Activated CD4-positive, alpha-beta T cell treated with anti-CD3 and anti-CD28 coated beads for 36 hours (primary cell): ENCODE measurements at places on chromosomes 11 and 22. TPM values are rescaled to one million over a fixed set of nuclear protein-coding genes. Genes with fewer than 3 reads are reported as not detected.

DNA sequence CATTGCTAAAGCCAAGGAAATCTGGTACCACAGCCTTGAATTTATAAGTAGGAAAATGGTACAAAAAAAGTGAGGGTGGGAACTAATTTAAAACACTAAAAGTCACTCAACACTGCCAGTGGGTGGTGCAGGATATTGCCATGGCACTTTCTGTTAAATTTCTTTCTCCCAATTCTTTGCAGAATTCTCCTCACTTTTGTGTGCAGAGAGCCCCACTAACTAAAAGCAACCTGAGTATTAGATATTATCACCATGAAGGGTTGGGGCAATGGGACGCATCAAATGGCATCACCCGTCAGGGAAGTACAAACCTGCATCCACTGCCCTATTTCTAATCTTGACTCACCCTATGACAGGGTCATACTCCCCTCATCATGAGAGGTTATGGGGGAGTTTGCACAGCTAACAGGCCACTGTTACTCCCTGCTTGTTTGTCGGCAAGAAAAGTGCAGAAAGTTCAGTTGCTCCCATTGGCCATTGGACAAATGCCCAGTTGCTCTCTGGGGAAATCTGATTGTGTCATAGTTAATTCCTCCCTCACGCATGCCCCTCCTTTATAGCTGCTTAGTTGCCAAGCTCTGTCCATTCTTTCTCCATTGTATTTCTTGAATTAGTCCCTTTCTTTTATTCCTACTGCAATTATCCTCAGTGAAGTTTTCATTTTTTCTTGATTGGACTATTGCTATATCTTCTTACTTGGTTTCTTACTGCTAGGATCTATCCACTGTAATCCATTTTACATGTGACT, 93.8 kb upstream of the BLID start:
- H3K4me1 ChIP-seq = no peaks in the 10 kb centered on the region
- H3K4me3 ChIP-seq = no peak overlapping the region
- no peak for DNase-seq
- peaks cover 17% of the 10 kb centered on the region for H3K27me3 ChIP-seq

GRCh38 chr11:88439356-88439755, 101.8 kb upstream of the CTSC start:
- peaks cover 5% of the 10 kb centered on the region for H3K4me1 ChIP-seq
- H3K36me3 ChIP-seq = peaks cover 2% of the 10 kb centered on the region
- H3K27me3 ChIP-seq = no peaks in the 10 kb centered on the region
- no peak for DNase-seq
- no peak overlapping the region for H3K27ac ChIP-seq

DNA sequence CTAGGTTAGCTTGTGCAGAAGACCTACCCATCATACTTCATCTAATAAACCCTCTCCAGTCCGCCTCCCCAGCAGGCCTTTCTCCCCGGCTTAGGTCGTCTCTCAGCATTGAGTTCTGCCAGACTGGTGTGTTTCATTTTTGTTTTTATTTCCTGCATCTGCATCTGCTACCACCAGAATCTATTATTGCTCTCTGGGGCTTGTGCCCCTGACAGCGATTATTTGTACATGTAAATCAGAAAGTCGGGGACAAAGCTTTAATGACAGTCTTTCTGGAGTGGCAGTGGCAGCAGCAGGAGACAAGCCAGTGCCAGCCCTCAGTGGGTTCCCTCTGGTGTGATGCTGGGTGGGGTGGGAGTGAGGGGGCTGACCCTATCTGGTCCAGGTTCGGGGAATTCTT, 127.5 kb downstream of the PKNOX2 start:
- H3K4me1 ChIP-seq = no peaks in the 10 kb centered on the region
- no peaks in the 10 kb centered on the region for H3K36me3 ChIP-seq
- H3K27me3 ChIP-seq = peaks cover 7% of the 10 kb centered on the region
- no peak overlapping the region for H3K27ac ChIP-seq

DNA sequence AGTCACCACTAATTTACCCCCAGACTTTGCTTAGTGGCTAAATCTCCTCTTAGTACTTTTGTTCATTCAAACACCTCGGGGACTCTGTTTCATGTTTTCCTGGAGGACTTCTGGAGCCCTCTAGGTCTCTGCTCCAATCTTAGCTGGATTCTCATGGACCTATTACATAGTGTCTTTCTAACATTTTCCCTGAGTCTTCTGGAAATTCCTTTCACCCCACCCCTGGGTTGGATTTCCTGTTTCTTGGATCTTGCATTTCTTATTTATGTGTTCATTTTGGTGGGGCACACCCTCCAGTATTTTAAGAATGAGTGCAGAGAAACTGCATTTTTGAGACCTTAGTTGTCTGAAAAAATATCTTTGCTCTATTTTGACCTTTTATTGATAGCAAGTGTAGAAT, 220.1 kb downstream of the BLID start:
- H3K27me3 ChIP-seq = peaks cover 12% of the 10 kb centered on the region
- H3K27ac ChIP-seq = no peak overlapping the region
- no peak overlapping the region for H3K4me3 ChIP-seq
- DNase-seq = no peak
- H3K4me1 ChIP-seq = no peaks in the 10 kb centered on the region

- H3K4me3 ChIP-seq = no peak overlapping the region
- no peaks in the 10 kb centered on the region for H3K27me3 ChIP-seq
- H3K4me1 ChIP-seq = peaks cover 60% of the 10 kb centered on the region
- H3K36me3 ChIP-seq = peaks cover 44% of the 10 kb centered on the region
- no peak for DNase-seq
- H3K27ac ChIP-seq = peak overlapping the region; percentile 6
Measured at GRCh38 chr11:34068111-34068510, 16.6 kb downstream of the CAPRIN1 start.

DNA sequence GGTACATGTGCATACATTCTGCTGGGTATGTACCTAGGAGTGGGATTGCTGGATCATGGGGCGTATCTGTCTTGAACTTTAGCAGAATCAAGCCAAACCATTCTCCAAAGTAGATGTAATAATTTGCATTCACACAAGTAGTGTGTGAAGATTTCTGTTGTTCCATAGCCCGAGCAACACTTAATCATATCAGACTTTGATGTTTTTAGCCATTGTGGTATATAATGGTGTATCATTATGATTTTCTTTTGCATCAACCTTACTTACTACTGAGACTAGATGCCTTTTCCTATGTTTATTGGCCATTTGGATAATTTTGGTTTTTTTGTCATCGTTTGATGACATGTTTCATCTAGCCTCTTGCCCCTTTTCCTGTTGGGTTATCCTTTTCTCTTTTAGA, 72.0 kb upstream of the TNRC6B start:
- H3K27ac ChIP-seq = peak overlapping the region; percentile 91
- H3K4me1 ChIP-seq = peaks cover 71% of the 10 kb centered on the region
- no peak for DNase-seq
- no peaks in the 10 kb centered on the region for H3K27me3 ChIP-seq

- no peak overlapping the region for H3K27ac ChIP-seq
- H3K4me1 ChIP-seq = peaks cover 15% of the 10 kb centered on the region
- H3K4me3 ChIP-seq = no peak overlapping the region
- DNase-seq = no peak
- no peaks in the 10 kb centered on the region for H3K36me3 ChIP-seq
Measured at GRCh38 chr11:76562541-76562940, 108.0 kb downstream of the LRRC32 start.

DNA sequence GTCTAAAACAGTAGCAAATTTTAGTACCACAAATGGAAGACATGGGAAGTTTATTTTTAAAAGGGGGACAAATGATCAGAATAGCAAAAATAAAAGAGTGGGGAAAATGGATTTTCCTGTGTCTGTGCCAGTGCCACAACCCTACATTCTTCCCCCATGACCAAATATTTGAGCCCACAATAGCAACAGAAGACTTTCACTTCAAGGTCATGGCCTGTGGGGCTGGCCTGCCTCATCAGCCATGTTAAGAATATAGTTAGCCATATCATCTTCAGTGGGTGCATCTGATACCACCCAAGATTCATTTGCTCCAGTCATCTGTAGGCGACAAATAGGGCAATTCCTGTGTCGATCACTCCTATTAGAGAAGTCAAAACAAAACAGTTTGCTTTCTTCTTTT, 26.3 kb downstream of the RNF141 start:
- H3K36me3 ChIP-seq = peaks cover 9% of the 10 kb centered on the region
- DNase-seq = no peak
- H3K27ac ChIP-seq = no peak overlapping the region
- no peaks in the 10 kb centered on the region for H3K4me1 ChIP-seq
- H3K4me3 ChIP-seq = no peak overlapping the region

GRCh38 chr22:46033256-46034200, 56.6 kb upstream of the WNT7B start:
- H3K4me3 ChIP-seq = no peak overlapping the region
- no peaks in the 10 kb centered on the region for H3K27me3 ChIP-seq
- H3K4me1 ChIP-seq = peaks cover 15% of the 10 kb centered on the region

DNA sequence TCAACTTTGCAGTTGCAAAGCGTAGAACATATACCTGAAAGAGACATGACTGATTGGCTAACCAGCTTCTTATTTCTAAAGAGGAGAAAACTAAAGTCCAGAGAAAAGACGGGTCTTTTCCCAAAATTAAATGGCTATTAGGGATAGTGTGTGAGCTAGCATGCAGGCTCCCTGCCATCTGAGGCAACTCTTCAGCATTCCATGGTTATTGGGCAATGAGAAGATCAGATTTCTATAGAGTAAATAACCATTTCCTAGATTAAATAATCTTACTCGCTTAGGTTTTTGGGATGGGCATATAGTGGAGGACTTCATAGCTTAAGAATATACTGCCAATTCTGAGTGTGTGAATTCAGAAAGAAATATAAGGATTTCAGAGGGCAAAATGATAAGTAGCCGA, 95.0 kb downstream of the PDHX start:
- no peak overlapping the region for H3K4me3 ChIP-seq
- H3K36me3 ChIP-seq = no peaks in the 10 kb centered on the region
- no peak overlapping the region for H3K27ac ChIP-seq
- no peak for DNase-seq
- peaks cover 2% of the 10 kb centered on the region for H3K27me3 ChIP-seq
- H3K4me1 ChIP-seq = peaks cover 63% of the 10 kb centered on the region

DNA sequence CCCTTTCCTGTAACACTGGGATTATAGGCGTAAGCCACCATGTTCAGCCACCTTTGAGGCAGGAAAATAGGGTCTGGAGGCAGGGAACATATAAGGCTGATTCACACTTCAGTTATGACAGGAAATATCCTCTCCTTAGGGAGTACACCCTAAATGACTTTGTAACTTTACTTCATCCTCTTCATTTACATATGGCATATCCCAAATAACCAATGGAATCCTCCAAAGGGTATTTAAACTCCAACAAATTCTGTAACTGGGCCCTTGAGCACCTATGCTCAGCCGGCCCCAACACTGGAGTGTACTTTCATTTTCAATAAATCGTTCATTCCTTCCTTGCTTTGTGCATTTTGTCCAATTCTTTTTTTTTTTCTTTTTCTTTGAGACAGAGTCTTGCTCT, 1.6 kb upstream of the KAT5 start:
- no peak for DNase-seq
- no peaks in the 10 kb centered on the region for H3K27me3 ChIP-seq
- H3K36me3 ChIP-seq = peaks cover 26% of the 10 kb centered on the region

GRCh38 chr11:126880872-126881271, 119.7 kb downstream of the KIRREL3 start:
- no peak overlapping the region for H3K4me3 ChIP-seq
- no peaks in the 10 kb centered on the region for H3K4me1 ChIP-seq
- peaks cover 4% of the 10 kb centered on the region for H3K27me3 ChIP-seq
- no peak for DNase-seq

GRCh38 chr11:76623171-76623883, 47.2 kb downstream of the LRRC32 start:
- H3K4me3 ChIP-seq = no peak overlapping the region
- H3K27me3 ChIP-seq = no peaks in the 10 kb centered on the region
- no peak for DNase-seq
- no peak overlapping the region for H3K27ac ChIP-seq
- peaks cover 6% of the 10 kb centered on the region for H3K36me3 ChIP-seq

GRCh38 chr11:3135481-3136440, 29.3 kb downstream of the OSBPL5 start:
- DNase-seq = no peak
- H3K4me1 ChIP-seq = no peaks in the 10 kb centered on the region
- no peaks in the 10 kb centered on the region for H3K36me3 ChIP-seq
- no peak overlapping the region for H3K27ac ChIP-seq

- no peaks in the 10 kb centered on the region for H3K36me3 ChIP-seq
- H3K4me1 ChIP-seq = peaks cover 6% of the 10 kb centered on the region
- H3K27me3 ChIP-seq = peaks cover 17% of the 10 kb centered on the region
- peak; percentile 42 for DNase-seq
Measured at GRCh38 chr22:50305923-50306566, 1.4 kb downstream of the PLXNB2 start.

DNA sequence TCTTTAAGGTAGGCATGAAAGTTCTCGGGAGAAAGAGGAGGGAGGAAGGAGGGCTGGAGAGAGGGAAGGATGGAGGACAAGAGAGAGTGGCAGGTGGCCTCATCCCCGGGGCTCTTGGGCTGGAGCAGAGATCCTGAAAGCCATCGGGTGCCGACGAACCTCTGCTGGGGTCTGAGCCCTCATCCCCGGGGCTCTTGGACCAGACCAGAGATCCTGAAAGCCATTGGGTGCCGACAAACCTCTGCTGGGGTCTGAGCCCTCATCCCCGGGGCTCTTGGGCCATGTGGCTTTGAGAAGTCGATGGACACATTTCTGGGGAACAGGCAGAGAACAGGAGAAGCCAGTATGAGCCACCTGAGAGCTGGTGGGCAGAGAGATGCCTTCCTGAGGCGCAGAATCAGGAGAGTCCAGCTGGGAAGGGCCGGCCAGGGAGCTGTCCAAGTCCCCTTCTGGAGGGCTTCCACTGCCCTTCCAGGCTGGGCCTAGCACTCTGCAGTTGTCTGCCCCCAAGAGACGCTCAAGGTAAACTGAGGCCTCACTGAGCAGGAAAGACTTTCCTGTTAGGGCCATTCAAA, 1398.1 kb downstream of the BRD1 start:
- no peak for DNase-seq
- no peaks in the 10 kb centered on the region for H3K36me3 ChIP-seq
- H3K4me3 ChIP-seq = no peak overlapping the region
- H3K27ac ChIP-seq = no peak overlapping the region

GRCh38 chr11:14411818-14412217, 52.8 kb upstream of the RRAS2 start:
- H3K4me1 ChIP-seq = peaks cover 28% of the 10 kb centered on the region
- H3K27ac ChIP-seq = no peak overlapping the region
- DNase-seq = no peak
- no peaks in the 10 kb centered on the region for H3K27me3 ChIP-seq
- H3K4me3 ChIP-seq = no peak overlapping the region

GRCh38 chr11:13080861-13081260, 71.7 kb downstream of the RASSF10 start:
- H3K36me3 ChIP-seq = no peaks in the 10 kb centered on the region
- no peak overlapping the region for H3K27ac ChIP-seq
- H3K4me1 ChIP-seq = no peaks in the 10 kb centered on the region
- no peak overlapping the region for H3K4me3 ChIP-seq
- H3K27me3 ChIP-seq = peaks cover 36% of the 10 kb centered on the region
- no peak for DNase-seq

OR8H2 gene
- total RNA-seq = not detected

SLC22A9 gene
- not detected for total RNA-seq

MTMR2 gene
- 36.5 TPM for total RNA-seq

FOLR2 gene
- total RNA-seq = not detected

RPS3 gene
- 4,569 TPM for total RNA-seq

INPP5J gene
- total RNA-seq = 0.11 TPM

MMP8 gene
- not detected for total RNA-seq

DNAJB7 gene
- not detected for total RNA-seq
